ENCODE measurements at places on chromosomes 3 and 15.

GRCh38 chr15:63535689-63536088 is 31.3 kb downstream of the USP3 start:
- DNase-seq = no peak

DNA sequence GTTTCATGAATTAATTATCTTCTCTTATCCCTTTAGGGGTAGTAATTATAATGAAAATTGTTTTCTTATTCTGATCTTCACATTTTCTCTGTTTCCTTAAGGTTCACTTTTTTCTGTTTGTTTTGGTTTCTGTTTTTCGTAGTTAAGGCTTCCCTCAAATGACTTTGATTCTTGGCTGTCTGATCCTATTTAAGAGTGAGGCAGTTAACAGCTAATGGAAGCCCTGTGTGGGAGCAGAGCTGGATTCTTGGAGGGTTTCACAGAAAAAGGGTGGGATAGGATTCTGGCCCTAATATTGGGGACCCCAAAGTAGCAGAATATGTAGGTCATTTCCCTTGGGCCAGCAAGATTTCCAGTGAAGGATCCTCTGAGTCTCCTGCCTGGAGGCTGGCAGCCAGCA is 6.8 kb upstream of the AMOTL2 start:
- DNase-seq = no peak

- no peak for DNase-seq
Measured at GRCh38 chr3:142165194-142165593, 15.8 kb upstream of the TFDP2 start.

DNA sequence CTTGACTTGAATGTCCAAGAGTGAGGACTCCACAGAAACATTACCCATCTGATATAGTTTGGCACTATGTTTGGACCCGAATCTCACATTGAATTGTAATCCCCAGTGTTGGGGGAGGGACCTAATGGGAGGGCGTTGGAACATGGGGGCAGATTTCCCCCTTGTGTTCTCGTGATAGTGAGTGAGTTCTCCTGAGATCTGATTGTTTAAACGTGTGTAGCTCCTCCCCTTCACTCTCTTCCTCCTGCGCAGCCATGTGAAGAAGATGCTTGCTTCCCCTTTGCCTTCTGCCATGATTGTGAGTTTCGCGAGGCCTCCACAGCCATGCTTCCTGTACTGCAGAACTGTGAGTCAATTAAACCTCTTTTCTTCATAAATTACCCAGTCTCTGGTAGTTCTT is 273.9 kb upstream of the TBC1D5 start:
- DNase-seq = no peak

DNA sequence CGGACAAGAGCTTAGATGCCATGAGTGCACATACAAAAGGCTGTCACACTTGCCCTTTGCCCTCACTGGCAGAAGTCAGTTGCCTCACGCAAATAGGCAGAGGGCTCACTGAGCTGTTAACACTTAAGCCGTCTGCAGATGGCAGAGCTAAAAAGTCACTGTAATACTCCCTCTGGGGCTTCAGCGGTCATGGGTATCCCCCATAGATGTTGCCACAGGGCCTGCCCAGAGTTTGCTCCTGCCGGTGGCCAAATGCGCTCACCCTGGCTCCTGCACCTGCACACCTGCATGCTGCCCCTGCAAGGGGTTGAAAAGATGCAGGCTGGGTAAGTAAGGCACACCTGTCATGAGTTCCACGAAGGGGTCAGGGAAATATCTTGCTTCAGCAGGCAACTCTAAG is 741.5 kb downstream of the EDEM1 start:
- no peak for DNase-seq

GRCh38 chr3:101036213-101036618 is 43.0 kb upstream of the ABI3BP start:
- no peak for DNase-seq

GRCh38 chr3:88433568-88433967 is 283.8 kb downstream of the C3orf38 start:
- peak; percentile 38 for DNase-seq

- no peak for DNase-seq
Measured at GRCh38 chr3:159748425-159748824, 240.2 kb upstream of the IL12A start.

GRCh38 chr3:11606865-11607440 is 36.8 kb downstream of the VGLL4 start:
- DNase-seq = no peak

DNA sequence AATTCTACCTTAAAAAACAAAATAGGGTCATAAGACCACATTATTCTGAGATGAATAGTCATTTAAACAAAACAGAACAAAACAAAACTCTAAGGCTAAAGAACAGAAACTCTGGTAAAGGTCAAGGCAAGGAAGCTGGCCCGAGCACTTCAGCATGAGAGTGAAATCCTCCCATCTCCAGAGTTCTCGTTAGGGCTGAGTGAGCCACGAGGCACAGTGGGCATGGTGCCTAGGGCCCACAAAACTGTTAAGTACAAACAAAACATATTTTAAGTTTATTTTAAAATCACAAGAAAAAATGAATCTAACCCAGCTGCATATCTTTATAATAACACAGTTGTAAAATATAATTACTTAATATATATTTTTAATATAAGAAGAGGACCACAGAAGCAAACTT is 417.8 kb upstream of the GBE1 start:
- no peak for DNase-seq

- peak; percentile 66 for DNase-seq
Measured at GRCh38 chr3:16504242-16504641, 9.3 kb downstream of the RFTN1 start.

DNA sequence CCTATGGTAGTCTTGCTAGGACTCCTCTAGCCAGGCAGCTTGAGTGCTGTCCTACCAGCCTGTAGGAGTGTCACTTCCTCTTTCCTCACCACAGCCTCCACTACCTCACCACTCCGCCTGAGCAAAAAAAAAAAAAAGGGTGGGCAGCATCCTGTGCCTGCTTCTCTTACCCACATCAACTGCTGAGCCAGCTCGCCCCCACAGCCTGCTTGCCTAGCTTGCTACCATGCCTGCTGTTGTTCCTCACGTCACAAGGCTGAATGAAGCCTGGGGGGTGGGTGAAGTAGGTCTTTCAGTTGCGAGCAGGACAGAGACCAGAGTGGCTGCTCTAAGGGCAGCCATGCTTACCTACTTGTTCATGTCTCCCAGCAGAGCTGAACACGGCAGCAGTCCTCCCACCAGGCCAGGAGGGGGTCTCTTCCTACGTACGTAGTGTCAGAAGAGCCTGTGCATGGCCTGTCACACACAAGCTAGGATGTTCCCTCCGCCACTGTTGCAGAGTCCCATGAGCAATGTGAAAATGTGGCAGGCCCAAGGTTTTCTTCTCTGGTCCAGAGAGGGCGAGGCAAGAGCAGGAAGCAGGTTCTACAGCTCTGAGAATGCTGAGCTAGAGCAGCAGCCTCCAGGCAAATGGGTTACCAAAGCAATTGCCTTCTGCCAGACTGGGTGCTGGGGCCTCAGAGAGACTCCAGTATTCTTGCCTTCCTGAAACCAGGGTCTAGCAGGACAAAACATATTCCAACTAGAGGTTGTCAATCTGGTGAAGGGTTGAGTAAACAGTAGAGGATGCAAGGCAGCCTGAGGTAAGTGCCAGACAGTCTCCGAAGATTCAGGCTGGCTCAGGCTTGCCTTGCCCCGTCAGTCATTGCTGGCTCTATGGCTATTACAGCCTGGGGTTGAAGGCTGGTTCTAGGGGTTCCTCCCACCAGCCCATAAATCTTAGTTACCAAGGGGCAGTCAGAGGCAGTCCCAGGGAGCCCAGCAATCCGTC is 8.1 kb downstream of the PPM1M start:
- DNase-seq = peak; percentile 89

DNA sequence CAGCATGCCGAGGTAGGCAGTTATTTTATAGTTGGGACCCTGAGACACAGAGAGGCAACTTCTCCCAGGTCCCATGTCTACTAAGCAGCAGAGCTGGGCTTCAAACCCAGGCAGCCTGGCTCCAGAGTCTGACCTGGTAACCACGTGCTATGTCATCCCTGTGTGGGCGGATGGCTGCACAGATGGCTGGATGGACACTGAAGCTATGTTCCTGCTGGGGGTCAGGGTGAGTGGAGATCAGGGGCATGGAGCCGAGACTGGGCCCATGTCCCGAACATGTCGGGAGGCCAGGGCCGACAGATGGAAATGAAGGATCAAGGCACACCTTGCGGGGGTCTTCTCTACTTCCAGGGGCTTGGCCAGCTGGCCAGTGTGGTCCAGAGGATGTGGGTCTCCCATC is 9.3 kb upstream of the FBLN2 start:
- no peak for DNase-seq

DNA sequence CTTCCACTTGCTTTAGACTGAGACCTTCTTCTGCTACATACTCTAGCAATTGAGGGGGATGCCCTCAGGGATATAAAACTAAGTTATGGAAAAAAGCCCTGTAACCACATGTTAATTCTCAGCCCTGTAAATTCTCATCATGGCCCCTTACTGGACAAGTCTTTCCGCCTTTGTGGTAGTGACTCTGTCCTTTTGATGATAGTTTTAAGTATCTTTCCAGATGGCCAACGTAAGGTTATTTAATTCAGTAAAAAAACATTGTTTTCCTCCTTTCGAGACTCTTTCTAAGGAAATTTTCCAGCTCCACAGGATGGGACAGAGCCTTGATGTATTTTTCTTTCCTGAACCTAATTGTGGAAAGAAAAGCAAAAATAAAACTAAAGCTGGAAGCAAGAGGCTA is 25.3 kb upstream of the TM4SF4 start:
- no peak for DNase-seq

- peak; percentile 44 for DNase-seq
Measured at GRCh38 chr3:160801386-160802118, 45.5 kb downstream of the PPM1L start.

- DNase-seq = peak; percentile 51
Measured at GRCh38 chr3:43288366-43288765, 2.0 kb downstream of the SNRK start.

DNA sequence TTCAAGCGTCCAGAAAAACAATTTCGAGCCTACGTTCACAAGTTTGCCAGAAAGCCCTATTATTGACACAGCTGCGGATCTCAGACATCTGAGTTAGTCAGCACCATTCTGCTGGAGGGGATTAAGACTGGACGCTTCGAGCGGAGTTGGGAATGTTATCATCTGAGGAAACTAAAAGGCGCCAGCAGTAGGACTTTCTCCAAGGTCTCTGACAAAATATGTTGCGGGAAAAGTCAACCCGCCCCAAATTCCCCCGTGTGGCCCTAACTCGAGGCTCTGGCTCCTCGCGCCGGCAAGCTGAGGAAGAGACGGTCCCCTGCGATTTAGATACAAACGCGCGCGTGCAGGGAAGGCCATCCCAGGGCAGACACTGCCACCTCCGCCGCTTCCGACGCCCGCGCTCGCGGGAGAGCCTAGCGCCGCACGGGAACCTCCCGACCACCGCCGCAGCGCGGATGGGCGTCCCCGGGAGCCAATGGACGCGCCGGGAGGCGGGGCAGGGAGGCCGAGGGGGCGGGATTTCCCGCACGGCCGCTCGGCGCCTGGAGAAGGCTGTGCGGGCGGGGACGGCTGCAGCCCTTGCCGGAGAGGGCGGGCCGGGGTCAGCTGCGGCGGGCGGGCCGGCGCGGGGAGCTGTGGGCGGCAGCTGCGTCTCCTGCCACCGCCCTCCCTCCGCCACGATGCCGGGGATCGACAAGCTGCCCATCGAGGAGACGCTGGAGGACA is at the start of gene APPL1:
Gene APPL1 (plus strand): TSS at position 526 of the 726 bp plus-strand sequence. CDS start 155 bp downstream, at position 681.
- peak; percentile 99 for DNase-seq

- no peak for DNase-seq
Measured at GRCh38 chr3:34920806-34921205, 718.5 kb upstream of the ARPP21 start.

GRCh38 chr15:35299059-35299735 is 214.1 kb upstream of the NANOGP8 start:
- no peak for DNase-seq

- DNase-seq = no peak
Measured at GRCh38 chr3:55203006-55203405, 275.1 kb upstream of the LRTM1 start.

- DNase-seq = peak; percentile 79
Measured at GRCh38 chr15:40047415-40048210, 8.6 kb upstream of the SRP14 start.

- DNase-seq = no peak
Measured at GRCh38 chr15:50418041-50418583, 6.1 kb upstream of the USP8 start.

DNA sequence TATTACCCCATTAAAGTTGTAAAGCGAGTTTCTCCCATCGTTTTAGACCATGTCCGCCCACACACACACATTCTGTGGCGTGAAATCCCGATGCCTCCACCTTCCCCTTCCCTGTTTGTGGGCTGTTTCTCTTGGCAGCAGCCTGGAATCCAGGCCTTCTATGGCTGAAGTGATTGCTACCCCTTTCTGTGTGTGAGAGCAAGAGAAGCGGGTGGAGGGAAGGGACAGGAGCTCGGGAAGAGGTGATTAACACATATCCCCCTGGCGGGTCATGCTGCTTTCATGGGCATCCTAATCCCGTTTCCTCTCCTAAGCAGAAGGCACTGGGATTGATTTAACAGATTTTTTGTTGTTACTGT is 283.8 kb upstream of the RGMA start:
- DNase-seq = no peak

GRCh38 chr3:120348991-120349854 is at the start of gene LRRC58:
LRRC58 (minus strand) TSS chr3:120349354; CDS start chr3:120349243, 111 bp downstream.
- peak; percentile 93 for DNase-seq

GRCh38 chr15:67383899-67384298 is 129.3 kb downstream of the IQCH start:
- no peak for DNase-seq

DNA sequence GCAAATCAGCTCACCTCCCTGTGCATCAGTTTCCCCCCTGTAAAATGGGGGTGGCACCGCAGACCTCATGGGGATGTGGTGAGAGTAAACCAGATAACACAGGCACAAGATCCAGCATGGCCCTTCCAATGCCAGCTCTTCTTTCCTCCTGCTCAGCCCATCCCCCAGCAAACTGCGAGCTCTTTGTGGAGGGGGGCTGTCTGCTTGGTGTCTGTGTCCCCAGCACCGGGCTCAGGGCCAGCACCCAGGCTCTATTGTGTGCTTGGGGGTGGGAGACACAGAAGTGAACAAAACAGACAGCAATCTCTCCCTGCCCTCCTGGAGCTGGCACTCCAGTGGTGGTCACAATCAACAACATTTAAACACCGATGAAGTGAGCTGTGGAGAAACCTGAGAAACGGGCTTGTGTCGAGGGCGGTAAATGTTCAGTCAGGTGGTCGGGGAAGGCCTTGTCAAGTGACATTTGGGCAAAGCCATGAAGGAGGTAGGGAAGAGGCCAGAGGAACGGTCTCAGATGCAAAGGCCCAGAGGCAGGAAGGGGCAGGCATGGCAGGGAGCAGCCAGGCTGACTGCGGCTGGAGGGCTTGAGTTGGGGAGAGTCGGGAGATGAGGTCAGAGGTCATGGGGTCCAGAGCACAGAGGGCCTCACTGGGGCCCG is 28.4 kb downstream of the GRIP2 start:
- no peak for DNase-seq

GRCh38 chr3:23497156-23497555 is 294.0 kb downstream of the UBE2E2 start:
- no peak for DNase-seq

GRCh38 chr15:33460166-33460805 is 149.5 kb downstream of the RYR3 start:
- no peak for DNase-seq

DNA sequence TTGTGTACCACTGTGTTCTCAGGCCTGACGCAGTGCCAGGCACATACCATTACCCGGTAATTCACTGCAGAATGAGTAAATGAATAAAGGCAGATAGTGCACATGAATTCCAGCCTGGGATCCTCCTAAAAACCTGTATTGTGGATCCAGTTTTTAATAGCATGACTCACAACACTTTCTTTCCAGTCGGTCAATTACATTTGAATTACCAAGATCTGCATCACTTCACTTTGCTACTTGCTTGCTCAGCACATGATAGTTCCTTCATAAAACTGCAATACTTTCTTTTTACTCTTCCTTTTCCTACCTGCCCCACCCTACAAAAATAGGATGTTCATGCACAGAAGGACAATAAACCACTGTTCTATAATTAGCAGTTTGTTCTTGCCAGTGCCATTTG is 553.8 kb downstream of the MAGI1 start:
- DNase-seq = no peak

Measured in GM13976 (cell line).